ENCODE measurements at places on chromosomes 7 and 10.

GRCh38 chr7:2572101-2572842, 13.5 kb downstream of the IQCE start:
- peak; percentile 84 for DNase-seq

DNA sequence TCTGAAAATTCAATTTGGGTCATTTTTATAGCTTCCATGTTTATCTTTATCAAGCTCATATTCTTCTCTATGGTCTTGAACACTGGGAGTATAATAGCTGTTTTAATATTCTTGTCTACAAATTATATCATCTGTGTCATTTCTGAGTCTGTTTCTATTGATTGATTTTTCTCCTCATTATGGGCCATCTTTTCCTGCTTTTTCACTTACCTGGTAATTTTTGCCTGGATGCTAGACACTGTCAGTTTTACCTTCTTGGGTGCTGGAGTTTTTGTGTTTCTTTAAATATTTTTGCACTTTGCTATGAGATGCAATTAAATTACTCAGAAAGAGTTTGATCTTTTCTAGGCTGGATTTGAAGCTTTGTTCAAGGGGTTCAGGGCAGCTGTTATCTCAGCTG, 26.8 kb upstream of the KDM7A start:
- DNase-seq: no peak

- DNase-seq: no peak
Measured at GRCh38 chr7:51279391-51280023, 37.1 kb downstream of the COBL start.

DNA sequence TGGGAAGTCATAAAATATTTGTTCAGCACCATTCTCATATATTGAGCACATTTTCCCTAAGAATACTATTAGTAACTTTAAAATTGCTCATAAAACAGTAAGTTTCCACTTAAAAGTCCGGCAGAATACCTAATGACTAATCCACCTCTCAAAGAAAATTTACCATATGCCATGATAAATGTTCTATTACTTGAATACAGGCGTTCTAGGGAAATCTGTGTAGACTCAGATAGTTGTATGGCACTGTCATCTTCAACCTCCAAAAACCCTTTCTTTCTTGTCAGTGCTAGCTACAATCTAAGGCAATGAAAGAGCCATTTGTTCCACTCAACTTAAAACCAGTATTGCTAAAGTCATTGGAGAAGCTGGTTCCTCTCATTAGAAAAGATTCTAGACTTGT, 7.3 kb downstream of the GPR37 start:
- DNase-seq: no peak

- DNase-seq: no peak
Measured at GRCh38 chr7:112283382-112283910, 77.0 kb downstream of the ZNF277 start.

DNA sequence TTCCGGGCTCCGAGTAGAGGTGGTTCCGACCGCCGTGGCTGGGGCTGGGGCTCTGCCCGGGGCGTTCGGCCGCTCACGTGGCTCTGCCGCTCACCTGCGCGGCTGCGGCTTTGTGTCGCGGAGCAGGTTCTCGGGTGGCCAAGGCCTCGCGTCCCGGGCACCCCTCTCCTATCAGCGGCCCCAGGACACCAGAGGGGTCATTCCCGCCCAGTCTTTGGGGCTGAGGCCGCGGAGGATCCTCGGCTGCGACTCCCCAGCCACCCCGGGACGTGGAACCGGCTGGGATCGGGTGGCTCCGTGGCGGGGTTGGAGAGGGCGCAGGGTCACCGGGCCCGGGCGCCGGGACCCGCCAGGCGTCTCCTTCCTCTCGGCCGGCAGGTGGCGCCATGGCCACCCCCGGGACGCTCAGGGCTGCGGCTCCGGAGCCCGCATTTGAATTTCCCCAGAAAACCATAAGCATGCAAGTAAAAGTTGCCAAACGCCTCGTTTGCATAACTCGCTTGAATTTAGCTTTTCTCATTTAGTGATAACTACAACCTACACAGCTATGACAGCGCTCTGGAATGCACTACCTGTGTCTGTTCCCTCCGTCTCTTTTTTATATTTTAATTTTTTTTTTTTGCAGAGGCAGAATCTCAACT, 1.2 kb downstream of the COL26A1 start:
- peak; percentile 47 for DNase-seq

DNA sequence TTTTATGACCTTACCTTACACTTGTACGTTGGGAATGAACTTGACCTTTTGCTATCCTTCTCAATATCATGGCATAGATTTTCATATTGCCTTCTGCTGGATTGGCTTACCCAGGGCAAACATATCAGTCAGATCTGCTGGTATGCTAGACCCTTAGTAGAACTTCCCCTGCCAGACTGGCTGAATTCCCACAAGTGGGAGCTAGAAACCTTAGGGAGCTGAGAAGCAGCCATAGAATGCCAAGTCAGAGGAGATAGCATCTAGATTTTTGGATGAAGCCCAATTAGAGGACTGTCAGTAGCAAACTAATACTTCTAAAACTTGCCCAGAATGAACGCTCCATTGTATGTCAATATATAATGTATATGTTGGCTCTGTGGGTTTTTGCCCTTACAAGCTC, 385.0 kb downstream of the NXPH1 start:
- no peak for DNase-seq

GRCh38 chr10:86041116-86041515, 325.5 kb downstream of the GRID1 start:
- no peak for DNase-seq

DNA sequence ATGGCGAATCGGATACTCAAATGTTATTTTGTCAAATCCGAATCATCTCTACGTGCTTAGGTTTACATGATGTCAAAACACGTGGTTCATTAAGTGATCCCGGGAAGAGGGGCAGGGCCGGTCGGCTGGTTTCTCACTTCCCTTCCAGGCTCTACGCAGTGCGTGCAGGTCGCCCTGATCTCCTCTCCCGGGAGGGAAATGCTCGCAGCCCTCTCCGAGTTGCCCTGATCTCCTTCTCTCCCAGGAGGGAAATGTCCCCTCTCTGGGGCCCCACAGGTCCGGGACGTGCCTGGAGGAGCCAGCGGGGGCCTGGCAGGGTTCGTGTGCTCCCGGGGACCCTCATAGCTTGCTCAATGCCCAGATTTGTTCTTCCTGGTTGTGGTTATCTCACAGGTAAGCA, 202.7 kb downstream of the DNAJB6 start:
- no peak for DNase-seq

- no peak for DNase-seq
Measured at GRCh38 chr7:101677391-101677790, 48.3 kb upstream of the MYL10 start.

DNA sequence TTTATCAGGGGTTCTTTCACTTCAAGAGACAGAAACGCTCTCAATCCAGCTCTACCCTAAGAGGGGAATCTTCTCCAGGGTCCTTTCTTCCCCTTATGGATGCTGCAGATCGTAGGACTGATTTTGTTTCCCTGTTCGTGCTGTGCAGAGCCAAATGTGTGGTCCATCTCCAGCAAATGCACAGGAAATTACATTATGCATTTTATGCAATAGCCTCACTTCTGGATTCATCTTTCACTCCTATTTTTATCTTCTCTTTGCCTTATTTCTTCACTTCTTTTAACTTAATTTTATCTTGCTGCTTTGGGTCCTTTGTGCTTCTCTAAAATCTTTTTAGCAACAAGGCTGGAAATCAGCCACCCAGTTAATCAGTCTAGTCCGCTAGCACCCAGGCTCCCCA, 184.5 kb upstream of the INHBA start:
- DNase-seq: no peak

- DNase-seq: no peak
Measured at GRCh38 chr7:65295409-65295808, 78.2 kb upstream of the ZNF92 start.

GRCh38 chr10:37775612-37776011, 81.8 kb downstream of the ZNF248 start:
- no peak for DNase-seq

DNA sequence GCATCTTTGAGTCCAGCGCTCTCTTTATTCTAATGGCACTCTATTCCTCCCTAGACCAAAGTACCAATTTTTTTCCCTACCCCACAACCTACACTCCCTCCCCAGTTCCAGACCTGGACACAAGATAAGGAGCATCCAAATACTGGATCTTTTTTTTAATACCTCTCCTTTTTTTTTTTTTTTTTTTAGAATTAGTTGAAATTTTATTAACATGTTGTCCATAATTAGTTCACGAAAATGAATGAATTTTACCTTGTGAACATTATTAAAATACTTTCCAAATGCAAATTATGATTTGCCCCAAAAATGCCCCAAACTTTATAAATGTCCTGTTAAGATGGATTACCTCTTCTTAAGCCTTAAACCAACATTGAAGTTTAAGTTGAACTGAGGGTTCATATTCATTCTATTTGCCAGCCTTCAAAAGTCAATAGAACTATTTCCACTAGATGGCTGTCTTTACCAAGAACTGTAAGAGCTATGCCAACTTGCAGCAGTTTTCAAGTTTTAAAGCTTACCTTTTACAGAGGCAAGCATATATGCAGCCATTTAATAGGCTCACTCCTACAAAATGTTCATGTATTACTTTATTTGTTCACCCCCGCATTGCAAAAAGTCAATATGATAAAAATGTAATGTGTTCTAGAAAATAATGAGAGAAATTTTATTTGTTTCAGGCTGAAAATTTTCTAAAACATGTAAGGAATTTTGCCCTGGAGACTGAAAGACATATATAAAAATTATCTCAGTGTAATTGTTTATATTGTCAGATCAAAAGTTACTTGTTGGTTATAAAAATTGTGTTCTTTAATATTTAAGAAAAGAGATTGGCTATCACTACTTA, 39.7 kb upstream of the TNKS2 start:
- peak; percentile 69 for DNase-seq

- DNase-seq: no peak
Measured at GRCh38 chr10:75014516-75015230, 96.8 kb upstream of the SAMD8 start.

- DNase-seq: no peak
Measured at GRCh38 chr10:76899490-76899889, 738.1 kb downstream of the KCNMA1 start.

DNA sequence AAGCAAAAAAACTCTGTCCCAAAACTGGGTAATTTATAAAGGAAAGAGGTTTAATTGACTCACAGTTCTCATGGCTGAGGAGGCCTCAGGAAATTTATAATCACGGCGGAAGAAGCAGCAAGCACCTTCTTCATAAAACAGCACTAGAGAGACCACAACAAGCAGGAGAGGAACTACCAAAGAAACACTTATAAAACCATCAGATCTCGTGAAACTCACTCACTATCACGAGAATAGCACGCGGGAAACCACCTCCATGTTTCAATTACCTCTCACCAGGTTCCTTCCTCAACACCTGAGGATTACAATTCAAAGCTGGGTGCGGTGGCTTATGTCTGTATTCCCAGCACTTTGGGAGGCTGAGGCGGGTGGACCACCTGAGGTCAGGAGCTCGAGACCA, 48.5 kb downstream of the PDIA4 start:
- DNase-seq: no peak

GRCh38 chr7:105084581-105084980, 70.6 kb downstream of the KMT2E start:
- DNase-seq: no peak

DNA sequence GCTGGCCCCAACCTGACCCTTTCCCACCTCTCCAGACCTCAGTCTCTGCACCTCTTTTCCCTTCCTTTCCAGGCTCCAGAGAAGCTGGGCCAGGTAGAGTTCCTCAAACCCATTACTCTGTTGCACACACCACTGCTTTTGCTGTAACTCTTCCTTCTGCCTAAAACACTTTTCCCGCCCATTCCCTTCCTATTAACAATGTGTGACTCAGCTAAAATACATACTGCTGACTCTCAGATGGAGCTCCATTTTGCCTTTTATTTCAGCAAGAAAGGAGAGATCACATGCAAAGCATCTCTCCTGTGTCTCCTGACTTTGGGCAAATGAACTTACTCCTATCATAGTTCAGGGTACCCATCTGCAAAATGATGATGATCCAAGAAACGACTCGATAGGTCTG, 201.0 kb downstream of the CALN1 start:
- no peak for DNase-seq

GRCh38 chr7:138902161-138902560, 79.0 kb downstream of the KIAA1549 start:
- no peak for DNase-seq

DNA sequence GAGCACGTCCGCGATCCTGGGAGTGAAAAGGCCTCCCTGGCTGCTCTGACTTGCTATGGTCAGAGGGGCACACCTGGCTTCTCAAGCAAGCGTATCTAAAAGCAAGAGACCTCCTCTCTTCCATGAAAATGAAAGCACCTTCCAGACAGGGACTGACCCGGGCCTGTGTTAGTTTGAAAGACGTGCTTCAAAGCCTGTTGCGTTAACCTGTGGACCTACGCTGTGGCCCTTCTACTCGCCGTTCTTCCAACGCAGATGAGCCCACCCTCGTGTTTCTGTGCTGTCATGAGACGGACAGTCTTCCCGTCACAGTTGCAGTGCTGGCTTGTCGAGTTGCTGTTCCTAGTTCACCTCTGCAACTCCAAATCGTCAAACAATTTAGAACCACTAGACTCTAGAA, 15.5 kb upstream of the GDI2 start:
- no peak for DNase-seq

DNA sequence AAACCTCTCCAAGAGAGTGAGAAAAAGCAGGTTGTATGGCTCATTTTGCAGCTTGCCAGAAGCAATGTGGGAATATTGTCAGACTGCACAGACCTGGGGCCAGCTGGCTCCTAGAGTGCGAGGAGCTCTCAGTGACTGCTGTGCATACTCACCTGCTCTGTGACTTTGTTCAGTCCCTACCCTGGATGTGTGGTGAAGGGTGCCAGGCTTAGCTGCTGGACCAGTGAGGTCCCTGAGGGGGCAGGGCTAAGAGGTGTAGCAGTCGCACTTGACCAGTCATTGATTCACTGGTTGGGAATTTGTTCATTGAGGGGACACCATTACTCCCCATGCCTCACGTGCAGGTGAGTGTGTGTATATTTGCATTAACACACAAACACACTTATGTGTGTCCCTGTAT, 60.1 kb downstream of the IKZF1 start:
- no peak for DNase-seq

GRCh38 chr10:91627344-91628102, 5.3 kb downstream of the PPP1R3C start:
- peak; percentile 13 for DNase-seq

DNA sequence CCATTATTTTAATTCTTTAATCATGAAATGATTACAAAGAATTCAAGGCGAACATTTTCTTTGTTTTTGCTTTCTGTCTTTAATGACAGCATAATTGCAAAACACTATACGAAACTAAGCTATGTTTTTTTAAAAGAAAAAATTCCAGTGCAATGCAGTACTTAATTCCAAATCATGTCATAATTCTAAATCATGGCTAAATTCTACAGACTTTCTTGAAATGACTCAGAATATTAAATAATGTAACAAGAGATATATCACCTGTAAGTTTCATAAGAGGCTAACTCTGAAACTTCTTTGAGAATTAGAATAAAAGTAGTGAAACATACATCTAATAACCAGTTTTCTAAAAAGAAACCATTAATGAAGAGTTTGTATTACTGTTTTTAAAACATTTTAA, 671.6 kb downstream of the PARD3 start:
- DNase-seq: no peak

DNA sequence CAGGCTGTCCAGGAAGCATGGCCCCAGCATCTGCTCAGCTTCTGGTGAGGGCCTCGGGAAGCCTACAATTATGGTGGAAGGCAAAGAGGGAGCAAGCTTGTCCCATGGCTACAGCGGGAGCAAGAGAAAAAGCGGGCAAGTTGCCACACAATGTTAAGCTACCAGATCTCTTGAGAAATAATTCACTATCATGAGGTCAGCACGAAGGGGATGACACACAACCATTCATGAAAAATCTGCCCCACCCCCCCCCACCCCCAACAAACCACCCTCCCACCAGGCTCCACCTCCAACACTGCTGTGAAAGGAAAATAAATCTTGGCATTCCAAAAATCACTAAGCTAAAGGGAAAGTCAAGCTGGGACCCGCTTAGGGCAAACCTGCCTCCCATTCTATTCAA, 545.8 kb upstream of the NRP1 start:
- no peak for DNase-seq
